ENCODE measurements at places on chromosomes 5 and 9.
A peak's percentile ranks its signal among the peaks of the same experiment; 100 is the strongest.

DNA sequence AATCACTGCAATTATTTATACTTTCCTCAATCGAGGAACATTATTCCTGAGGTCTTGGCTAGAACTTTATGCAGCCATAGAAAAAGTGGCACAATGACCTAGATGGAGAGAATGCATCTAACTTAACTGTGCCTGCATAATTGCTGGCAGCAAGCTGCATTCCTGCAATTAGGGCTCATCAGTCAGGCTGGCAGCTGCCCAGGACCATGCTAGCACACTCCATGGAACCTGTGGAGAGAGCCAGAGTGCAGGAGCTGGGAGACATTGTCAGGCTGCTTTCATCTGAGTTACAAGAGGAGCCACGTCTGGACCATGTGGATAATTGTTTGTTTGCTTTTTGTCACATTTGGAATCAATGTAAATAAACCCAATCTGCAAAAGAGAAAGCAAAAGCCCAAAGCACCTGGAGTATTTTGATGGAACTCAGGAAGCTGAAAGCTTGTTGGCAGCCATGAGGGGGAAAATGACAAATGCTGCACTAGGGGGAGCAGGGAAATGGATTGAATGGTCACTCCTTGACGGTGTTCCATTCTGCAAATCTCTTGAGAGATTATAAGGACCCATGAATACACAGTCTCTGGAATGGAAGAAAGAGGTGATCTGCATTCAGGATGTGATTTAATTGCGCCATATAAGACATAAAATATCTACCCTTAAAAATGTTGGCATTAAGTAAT lies 839.9 kb downstream of the MAT2B start:
- no peak for DNase-seq

- DNase-seq: no peak
These were observed 67.2 kb downstream of the TTC39B start for GRCh38 chr9:15239816-15240215.

DNA sequence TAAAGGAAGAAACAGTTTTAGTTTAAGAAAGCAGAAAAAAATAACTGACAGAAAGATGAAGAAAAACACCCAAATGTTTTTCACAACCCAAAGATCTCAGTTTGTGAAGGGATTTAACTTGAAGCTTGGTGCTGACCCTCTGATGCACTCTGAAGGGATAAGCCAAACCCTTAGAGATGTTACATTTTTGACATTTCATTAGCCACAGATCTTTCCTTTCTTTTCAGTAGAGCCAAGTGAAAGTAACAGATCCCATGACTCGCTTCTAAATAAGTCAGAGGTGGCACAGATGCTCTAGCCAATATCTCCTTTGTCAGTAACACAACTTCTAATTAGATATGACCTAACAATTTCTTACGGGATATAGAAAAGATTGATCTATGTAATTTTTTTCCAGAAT lies 394.5 kb upstream of the EDIL3 start:
- no peak for DNase-seq

DNA sequence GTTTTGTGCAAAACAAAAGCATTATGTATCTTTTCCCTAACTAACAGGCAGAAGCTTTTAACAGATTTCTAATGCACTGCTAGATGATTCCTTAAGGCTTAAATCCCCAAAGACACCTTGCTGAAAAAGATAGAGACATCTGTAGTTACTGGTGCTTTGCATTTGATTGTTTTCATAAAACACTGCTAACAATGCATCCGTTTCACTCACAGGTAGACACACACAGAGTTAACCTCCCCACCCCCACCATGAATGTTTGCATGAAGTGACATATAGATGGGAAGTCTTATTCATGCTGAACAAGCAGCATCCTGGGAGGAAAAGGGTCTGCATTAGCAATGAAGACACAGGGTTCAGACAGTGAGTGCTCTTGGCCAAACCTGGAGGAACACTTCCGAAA lies 100.9 kb downstream of the ASTN2 start:
- no peak for DNase-seq

GRCh38 chr5:79235261-79235633 lies 684 bp upstream of the JMY start:
- no peak for DNase-seq

DNA sequence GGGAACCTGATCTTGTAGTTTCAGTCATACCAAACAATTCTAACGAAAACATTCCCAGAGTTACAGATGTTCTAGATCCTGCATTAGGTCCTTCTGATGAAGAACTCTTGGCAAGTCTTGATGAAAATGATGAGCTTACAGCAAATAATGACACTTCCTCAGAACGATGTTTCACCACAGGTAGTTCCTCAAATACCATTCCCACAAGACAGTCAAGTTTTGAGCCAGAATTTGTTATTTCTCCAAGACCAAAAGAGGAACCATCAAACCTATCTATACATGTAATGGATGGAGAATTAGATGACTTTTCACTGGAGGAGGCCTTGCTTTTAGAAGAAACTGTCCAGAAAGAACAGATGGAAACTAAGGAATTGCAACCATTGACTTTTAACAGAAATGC lies 21.0 kb downstream of the RMI1 start:
- DNase-seq: no peak

DNA sequence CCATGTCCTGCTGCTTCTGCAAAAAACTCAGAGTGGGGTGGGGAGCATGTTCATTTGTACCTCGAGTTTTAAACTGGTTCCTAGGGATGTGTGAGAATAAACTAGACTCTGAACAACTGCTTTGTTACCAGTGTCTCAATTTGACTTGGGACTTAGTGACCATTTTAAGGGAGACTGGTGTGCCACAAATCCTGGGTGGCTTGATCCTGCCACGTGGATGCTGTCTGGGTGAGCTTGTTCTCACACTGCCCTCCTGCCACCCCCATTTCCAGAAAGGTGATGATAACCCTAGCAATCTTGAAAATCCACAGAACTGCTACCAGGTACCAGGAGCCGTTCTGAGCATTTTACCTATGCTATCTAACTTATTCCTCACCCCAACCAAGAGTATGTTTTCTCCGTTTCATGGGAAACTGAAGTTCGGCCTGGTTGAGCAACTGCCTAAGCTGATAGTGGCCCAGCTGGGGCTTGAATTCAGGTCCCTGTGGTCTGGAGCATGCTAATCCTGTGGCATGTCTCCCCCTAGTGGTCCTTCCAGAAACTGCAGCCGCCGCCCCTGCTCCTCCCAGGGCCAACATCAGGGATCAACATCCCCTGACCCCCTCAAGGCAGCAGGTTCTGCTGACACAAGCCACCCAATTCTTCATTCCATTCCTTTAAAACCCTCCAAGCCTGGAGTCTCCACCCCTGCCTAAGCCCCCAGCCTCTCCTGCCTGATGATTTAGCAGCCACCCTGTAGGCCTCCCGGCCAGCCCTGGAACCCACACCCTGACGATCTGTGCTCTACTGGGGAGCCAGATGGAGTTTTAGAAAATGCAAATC lies 2.8 kb downstream of the IL3 start:
- peak; percentile 66 for DNase-seq

DNA sequence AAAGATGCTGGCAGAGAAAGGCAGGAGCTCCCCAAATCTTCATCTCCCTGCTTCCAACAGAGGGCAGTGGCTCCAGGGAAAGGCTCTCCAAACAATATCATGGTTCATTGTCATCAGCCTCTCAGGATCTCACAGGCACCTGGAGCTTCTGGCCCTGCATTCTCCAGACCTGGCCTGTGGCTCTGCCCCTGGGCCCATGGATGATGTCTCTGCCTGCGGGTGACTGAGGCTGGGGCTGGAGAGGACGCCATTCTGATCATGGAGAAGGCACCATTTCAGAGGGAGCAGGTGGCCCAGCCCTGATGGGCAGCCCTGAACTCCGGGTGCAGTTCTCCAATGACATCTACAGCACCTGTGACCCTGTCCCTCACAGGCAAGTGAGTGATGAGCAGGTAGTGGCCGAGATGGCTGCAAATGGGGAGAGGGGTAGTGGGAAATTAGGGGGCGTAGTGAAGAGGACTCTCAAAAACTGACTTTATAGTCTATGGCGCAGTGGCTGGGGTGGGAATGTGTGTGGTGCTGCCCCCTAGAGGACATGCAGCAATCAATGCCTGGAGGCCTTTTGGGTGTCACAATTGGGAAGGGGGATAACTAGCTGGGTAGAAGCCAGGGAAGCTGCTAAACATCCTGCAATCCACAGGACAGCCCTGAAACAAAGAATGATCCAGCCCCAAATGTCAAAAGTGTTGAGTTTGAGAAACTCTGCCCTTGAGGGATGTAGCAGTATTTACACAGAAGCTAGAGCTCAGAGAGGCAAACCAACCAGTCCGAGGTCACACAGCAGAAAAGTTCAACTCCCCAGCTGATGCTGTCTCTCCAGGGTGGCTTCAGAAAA lies 3.2 kb downstream of the SH3PXD2B start:
- DNase-seq: no peak

Measured in stimulated activated CD8-positive, alpha-beta memory T cell treated with anti-CD3 and anti-CD28 coated beads, Interleukin-15, amount 100 ng/mL, for 48 hours (primary cell).